ENCODE measurements at places on chromosomes 3 and 15. TPM values are rescaled to one million over a fixed set of nuclear protein-coding genes. Genes with fewer than 3 reads are reported as not detected.

CAMKV gene
- not detected for total RNA-seq

ANKRD63 gene
- total RNA-seq, result 0.22 TPM

SERINC4 gene
- total RNA-seq, result not detected

GOLGA6C gene
- not detected for total RNA-seq

MAP1A gene
- total RNA-seq, result 2.3 TPM

ROBO2 gene
- not detected for total RNA-seq

TLR9 gene
- total RNA-seq, result under 0.01 TPM

OSBPL10 gene
- 54.9 TPM for total RNA-seq

AGBL1 gene
- not detected for total RNA-seq

ANKRD28 gene
- total RNA-seq, result 199 TPM

GPR149 gene
- not detected for total RNA-seq

MYZAP gene
- total RNA-seq, result 4.1 TPM

DZIP3 gene
- total RNA-seq, result 10.3 TPM

LEKR1 gene
- 0.40 TPM for total RNA-seq

SERPINI1 gene
- 1.5 TPM for total RNA-seq

CYP1A2 gene
- not detected for total RNA-seq

FBXL22 gene
- total RNA-seq, result 0.13 TPM

CTNNB1 gene
- total RNA-seq, result 912 TPM

CP gene
- under 0.01 TPM for total RNA-seq

GOLGA8Q gene
- 0.66 TPM for total RNA-seq

FAN1 gene
- 18.1 TPM for total RNA-seq

MYRIP gene
- 29.0 TPM for total RNA-seq

ZNF501 gene
- total RNA-seq, result 4.7 TPM

CPLX3 gene
- total RNA-seq, result not detected

ALDH1A3 gene
- total RNA-seq, result 30.6 TPM

RHOV gene
- not detected for total RNA-seq

MNS1 gene
- 1.6 TPM for total RNA-seq

CATSPER2 gene
- total RNA-seq, result 2.1 TPM

PLSCR2 gene
- not detected for total RNA-seq

ZBED2 gene
- total RNA-seq, result not detected

EAF2 gene
- 1.4 TPM for total RNA-seq

LRRN1 gene
- 0.07 TPM for total RNA-seq

SCAANT1 gene
- total RNA-seq, result not detected

LINGO1 gene
- not detected for total RNA-seq

SAXO2 gene
- total RNA-seq, result 0.40 TPM

NEO1 gene
- total RNA-seq, result 0.29 TPM

GPR160 gene
- total RNA-seq, result 5.3 TPM

PPM1L gene
- 4.5 TPM for total RNA-seq

ADPRH gene
- total RNA-seq, result 4.3 TPM

MESP2 gene
- total RNA-seq, result 0.14 TPM

WDR93 gene
- total RNA-seq, result 0.13 TPM

SCN10A gene
- 0.29 TPM for total RNA-seq

All from thoracic aorta endothelial cell (primary cell).